ENCODE measurements at places on chromosomes 5 and 9.

DNA sequence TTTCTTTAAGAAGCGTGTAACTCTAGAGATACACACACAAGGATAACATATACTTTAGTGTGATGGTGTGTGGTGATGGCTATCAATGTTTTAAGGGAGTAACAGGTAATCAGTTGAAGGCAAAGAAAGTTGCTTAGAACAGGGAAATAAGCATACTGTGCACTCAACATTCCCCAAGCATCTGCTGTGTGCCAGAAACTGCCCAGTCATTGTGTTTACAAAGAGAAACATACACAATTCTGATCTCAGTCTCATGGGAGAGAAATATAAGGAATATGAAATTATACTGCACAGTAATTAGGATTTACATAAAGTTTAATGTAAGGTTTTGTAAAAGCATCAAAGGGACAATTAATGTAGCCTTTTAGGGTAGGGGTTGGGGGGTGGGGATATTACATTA lies 224.1 kb upstream of the TYRP1 start:
- no peak for DNase-seq

GRCh38 chr9:33065157-33066076 lies 11.1 kb downstream of the SMU1 start:
- DNase-seq, result no peak

DNA sequence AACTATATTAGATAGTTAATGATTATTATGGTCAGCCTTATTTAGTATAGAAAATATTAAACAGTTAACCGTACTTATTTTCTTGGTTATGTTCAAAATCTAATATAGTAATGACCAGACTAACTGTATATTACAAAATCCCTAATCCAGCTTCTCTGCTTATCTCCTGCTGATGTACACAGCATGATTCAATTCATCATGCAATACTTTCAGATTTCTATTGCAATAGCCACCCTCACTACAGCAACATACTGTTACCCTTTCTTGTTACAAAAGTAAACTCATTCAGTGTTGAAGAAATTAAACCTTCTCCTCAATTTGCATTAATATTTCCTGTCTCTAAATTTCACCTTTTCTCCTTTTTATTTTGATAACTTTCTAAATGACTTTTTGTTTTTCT lies 1375.0 kb upstream of the NUDT12 start:
- DNase-seq, result no peak

GRCh38 chr9:113665756-113666155 lies 202.2 kb downstream of the RGS3 start:
- no peak for DNase-seq

- no peak for DNase-seq
Measured at GRCh38 chr5:156149213-156149612, 177.8 kb upstream of the SGCD start.

DNA sequence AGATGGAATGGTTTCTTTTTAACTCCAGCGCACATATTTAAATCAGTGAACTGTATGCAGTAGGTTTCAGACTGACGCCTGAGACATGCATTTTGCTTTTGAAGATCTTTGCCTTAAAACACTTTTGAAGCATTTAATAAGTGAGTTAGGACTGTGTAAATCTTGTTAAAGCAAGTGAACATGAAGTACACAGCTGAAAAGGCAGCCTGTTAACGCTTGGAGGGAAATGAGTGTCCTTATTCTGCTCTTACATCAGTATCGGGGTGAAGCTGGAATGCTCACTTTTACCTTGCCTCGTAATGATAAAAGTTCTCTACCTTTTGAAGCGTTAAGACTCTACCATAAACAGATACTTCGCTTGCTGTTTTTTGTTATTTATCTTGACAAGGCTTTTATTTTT lies 552.2 kb downstream of the ZNF608 start:
- DNase-seq, result no peak

DNA sequence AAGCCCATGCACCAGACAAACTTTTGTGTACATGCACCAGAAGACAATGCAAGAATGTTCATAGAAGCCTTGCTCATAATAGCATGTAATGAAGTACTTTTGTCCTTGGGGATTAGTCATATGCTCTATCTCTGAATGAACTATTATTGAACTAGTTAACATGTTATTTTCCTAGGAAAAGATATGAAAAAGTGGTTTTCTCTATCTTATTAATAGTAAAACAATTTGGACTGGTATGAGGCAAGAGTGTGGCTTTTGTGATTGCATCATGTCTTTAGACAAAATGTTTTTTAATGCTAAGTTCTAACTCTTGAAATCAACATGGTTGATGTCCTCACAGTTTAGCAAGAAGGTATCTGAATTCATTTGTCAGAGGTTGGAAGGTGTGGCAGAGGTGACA lies 55.7 kb upstream of the SPDL1 start:
- no peak for DNase-seq

DNA sequence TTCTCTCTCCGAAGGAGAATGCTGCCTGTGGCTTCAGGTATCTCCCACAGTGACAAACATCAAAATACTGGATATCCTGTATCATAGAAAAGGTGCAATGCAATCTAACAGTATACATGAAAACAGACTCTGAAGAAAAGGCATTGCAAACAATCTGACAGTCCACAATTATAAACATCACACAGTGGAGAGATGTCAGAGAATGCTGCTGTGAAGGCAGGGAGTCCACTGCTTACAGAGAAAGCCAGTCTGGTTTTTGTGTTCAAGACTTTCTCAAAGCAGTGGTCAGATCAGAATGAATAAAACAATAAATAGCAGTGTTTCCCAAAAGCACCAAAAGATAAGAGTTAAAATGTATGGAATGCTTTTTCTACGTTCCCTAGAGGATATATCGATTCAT lies 28.7 kb downstream of the TTC23L start:
- DNase-seq, result no peak

DNA sequence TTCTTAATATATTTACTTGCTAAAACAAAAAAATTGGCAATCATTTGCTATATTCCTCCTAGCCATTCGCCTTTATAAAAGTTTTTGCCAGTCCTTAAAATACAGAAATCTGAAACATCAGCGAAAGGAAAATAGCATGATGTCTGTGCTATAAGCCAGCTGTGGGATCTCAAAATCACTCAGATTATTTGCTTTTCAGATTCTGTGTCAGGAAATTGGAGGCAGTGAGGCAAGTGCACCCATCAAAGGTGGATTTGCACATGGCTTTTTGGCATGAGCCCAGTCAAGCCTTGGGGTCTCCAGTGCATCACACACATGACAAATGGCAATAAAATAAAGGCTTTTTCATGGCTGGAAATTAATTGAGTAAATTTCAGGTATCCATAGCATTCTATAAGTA lies 196.8 kb upstream of the DAPK1 start:
- no peak for DNase-seq

- no peak for DNase-seq
Measured at GRCh38 chr9:127905788-127906191, 6.4 kb upstream of the ST6GALNAC6 start.

DNA sequence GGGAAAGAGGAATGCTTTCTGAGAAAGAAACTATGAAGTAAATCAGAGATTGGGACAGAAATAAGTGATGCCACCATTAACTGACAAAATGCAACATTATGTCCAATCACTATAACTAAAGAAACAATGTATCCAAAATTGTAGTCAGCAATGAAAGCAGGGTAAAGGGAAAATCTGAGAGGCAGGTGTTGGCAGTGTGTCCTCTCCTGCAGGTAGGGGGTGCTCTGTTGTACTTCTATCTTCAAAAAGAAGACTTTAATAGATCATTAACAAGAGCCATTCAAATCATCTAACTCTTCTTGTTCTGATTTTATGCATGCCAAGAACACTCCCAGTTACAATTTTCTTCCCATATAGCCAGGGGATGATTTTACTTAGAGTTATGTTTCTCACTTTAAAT lies 1275.7 kb downstream of the PTPRD start:
- DNase-seq, result no peak

- no peak for DNase-seq
Measured at GRCh38 chr5:2688586-2688985, 62.9 kb downstream of the IRX2 start.

- no peak for DNase-seq
Measured at GRCh38 chr9:136170006-136170901, 34.7 kb downstream of the LHX3 start.

- DNase-seq, result no peak
Measured at GRCh38 chr5:82348784-82349425, 70.8 kb upstream of the RPS23 start.

GRCh38 chr9:129498451-129499384 lies 122.2 kb downstream of the C9orf50 start:
- no peak for DNase-seq

DNA sequence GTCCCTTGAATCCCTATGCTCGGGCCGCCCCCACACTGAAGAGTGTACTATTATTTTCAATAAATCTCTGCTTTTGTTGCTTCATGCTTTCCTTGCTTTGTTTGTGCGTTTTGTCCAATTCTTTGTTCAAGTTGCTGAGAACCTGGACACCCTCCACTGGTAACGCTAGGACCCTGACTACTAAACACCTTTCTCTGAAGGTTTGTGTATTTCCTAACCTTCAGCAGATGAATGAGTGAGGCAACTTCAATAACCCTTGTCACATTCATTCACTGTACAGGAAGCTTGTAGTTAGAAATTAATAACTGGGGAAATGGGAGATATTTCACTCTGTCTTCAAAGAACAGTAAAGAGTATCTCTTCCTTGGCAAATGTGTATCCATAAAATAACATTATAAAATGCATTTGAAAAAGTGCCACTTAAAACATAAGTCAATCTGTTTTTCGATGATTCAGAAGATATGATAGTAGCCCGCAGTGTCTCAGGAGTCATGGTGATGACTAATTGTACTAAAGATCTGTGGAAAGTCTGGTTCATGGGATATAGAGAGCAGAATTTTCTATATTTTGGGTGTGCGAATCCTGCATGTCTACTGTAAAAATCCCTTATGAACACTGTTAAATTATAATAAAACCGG lies 43.2 kb upstream of the ANKH start:
- no peak for DNase-seq

DNA sequence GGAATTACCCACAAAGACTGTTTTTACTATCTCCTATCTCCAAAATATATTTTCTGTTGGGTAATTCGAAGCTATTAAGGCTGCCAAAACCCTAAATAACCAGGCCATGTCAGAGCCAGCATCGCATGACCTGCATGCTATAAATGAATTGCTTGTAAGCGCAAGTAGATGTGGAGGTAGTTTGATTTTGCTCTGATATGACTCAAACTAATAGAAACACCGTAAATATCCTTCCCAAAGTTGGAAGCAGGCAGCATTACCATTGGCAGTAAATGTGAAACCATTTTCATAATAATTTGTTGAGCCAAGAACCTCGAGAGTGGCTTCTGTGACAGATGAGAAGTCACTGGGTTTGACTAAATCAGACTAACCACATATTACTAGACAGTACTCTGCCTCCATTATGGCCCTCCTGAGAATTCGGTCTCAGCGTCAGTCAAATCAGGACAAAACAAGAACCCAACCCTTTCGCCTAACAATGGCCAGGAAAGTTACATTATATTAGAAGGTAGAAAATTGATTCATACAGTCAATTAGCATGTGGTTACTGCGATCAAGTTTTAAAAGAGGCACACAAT lies 289.8 kb downstream of the SPOCK1 start:
- DNase-seq, result no peak

- DNase-seq, result no peak
Measured at GRCh38 chr5:133844836-133845235, 123.6 kb downstream of the C5orf15 start.

DNA sequence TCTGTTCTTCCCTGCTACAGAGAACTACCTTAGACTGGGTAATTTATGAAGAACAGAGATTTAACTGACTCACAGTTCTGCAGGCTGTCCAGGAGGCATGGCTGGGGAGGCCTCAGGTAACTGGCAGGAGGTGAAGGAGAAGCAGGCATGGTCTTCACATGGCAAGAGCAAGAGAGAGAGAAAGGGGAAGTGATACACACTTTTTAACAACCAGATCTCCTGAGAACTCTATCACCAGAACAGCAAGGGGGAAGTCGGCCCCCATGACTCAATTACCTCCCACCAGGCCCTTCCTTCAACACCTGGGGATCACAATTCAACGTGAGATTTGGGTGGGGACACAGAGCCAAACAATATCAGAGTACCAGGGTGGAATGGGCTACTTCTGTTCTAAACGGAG lies 766.8 kb downstream of the TLE1 start:
- no peak for DNase-seq

- no peak for DNase-seq
Measured at GRCh38 chr5:75848077-75848476, 130.8 kb upstream of the POC5 start.

DNA sequence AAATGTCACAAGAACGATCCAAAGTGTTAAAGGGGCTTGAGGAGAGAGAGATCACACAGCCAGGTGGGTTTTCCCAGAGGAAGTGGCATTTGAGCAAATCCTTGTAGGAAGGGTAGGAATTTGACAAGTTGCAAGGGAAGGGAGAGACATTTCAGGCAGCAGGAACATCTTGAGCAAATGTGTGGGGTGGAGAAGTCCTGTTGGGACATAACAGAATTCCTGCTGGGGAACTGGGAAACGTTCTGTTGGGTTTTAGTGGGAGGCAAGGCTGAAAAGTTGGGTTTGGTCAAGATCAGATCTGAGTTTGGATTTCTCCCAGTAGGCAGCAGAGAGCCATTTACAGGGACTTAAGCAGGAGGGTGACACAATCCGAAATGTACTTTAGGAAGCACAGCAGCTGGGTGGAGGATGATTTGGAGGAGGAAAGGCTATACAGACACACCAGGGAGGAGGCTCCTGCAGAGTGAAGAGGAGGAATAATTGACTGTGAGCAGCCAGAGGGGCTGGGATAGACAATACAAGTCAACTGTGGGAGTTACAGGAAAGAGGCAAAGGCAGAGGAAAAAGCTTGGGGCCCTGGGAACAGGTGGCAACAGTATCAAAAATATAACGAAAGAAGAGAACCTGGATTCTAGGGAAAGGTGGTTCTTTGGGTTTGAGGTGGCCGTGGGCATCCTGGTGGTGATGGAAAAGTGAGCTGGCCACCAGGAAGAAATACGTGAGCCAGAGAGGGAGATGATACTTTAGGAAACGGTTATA lies 3.1 kb upstream of the ZSWIM6 start:
- no peak for DNase-seq

- no peak for DNase-seq
Measured at GRCh38 chr9:131470581-131470991, 32.1 kb upstream of the POMT1 start.

GRCh38 chr9:14402583-14402982 lies 88.6 kb upstream of the NFIB start:
- no peak for DNase-seq

DNA sequence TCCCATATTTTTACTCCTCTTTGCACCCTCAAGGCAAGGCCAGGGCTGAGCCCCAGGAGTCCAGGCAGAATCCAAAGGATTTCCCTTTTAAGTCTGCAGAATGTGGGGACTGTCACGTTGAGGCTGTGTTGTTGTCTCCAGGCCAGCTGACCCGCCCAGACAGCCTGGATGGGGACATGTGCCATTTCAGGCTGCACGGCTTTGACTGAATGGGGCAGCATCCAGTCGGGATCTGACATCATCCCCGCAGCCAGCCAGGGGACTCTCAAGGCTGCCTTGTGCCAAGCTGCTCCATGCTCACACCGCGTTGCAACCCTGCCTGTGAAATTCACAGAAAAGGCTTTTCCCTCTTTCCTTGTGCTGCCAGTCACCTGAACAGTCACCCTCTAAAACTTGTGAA lies 2.2 kb upstream of the ZNF366 start:
- DNase-seq, result no peak
